ENCODE measurements at places on chromosomes 1 and 21.

DNA sequence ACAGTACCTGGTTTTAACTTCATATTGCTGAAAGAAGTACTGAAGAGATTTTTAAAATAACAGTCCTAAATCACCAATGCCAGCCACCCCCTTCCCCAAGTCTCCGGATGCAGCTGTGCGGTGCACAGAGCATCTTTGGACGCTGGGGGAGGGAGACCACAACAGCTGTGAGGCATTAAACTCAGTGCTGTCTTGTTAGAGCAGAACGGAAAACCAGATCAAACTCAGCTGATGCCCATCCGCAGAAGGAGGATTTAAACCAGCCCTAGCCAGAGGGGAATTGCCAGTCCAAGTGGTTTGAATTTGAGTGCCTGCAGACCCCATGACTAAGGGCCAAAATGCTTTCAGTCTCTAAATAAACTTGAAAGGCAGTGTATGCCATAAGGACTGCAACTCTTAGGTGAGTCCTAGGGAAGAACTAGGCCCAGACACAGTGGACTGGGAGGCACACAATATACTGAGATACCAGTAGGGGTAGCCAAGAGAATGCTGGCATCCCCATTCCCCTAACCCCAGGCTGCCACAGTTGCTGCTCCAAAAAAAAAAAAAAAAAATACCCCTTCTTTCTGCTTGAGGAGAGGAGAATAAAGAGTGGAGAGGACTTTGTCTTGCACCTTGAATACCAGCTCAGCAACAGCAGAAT, 576.2 kb downstream of the NEGR1 start:
- DNase-seq = no peak

DNA sequence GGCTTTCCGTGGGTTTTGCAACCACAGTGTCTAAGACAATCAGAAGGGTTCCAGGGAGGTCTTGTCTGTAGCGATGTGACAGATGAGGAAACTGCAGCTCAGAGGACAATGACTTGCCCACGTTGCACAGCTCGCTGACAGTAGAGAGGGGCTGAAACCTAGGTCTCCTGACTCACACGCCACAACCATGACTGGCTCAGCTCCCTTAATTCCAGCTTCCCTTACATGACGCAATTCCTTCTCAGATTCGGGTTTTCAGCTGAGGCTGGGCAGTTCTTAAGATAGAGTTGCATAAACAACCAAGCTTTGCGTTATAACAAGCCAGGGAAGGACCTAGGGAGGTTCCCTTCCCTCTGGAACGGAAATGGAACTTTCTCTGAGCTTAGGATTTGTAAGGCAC, 36.3 kb downstream of the DHCR24 start:
- DNase-seq = no peak

DNA sequence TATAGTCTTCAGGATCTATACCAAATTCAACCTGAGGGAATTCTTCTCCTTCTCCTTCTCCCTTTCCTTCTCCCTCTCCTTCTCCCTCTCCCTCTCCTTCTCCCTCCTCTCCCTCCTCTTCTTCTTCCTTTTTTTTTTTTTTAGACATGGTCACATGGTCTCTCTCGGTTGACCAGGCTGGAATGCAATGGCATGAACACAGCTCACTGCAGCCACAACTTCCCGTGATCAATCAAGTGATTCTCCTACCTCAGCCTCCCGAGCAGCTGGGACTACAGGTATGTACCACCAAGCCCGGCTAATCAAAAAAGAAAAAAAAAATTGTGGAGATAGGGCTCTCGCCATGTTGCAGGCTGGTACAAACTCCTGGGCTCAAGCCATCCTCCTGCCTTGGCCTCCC, 51.5 kb downstream of the DNAI4 start:
- DNase-seq = no peak

GRCh38 chr1:243474906-243475305, 219.1 kb downstream of the SDCCAG8 start:
- no peak for DNase-seq

- DNase-seq = no peak
Measured at GRCh38 chr1:229031061-229031460, 239.8 kb upstream of the RAB4A start.

- no peak for DNase-seq
Measured at GRCh38 chr21:27026501-27026900, 59.6 kb upstream of the ADAMTS5 start.

GRCh38 chr1:230824551-230824918, 43.8 kb downstream of the C1orf198 start:
- no peak for DNase-seq
